ENCODE measurements at places on chromosomes 4 and X.

DNA sequence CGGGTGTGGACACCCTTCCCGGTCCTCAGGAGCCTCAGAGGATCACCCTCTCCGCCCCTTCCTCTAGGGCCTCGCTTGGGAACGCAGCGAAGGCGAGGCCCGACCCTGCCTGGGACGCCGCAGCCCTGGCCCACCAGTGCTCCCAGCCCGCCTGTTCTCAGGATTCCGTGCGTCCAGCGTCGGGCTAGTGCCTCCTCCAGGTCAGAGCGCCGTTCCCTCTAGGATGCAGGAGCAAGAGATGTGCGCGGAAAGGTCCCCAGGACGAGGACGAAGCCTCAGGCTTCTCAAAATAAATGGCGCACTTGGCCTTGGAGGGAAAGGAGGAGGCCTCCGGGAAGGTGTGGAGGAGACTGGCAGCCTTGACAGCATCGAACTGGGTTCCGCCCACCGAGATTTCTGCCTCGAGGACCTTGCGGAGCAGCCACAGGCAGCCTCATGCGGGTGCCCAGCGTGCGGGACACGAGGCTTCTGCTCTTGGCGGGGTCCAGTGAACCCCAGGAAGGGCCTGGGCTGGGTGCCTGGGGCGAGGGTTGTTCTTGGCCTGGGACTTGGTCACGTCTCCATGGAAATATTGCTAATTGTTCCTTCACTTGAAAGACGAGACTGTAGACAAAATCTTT is 35.1 kb downstream of the PITX2 start:
- DNase-seq, result no peak

GRCh38 chr4:1676605-1677525 is 7.2 kb downstream of the FAM53A start:
- DNase-seq, result no peak

- no peak for DNase-seq
These were observed 9.8 kb downstream of the MAGED2 start for GRCh38 chrX:54817220-54817820.

- no peak for DNase-seq
These were observed 56.1 kb upstream of the PPP4R3C start for GRCh38 chrX:27519226-27519625.

- DNase-seq, result no peak
These were observed 94.6 kb downstream of the RASL11B start for GRCh38 chr4:52956691-52957090.

GRCh38 chr4:67451464-67451863 is 93.8 kb downstream of the CENPC start:
- no peak for DNase-seq

DNA sequence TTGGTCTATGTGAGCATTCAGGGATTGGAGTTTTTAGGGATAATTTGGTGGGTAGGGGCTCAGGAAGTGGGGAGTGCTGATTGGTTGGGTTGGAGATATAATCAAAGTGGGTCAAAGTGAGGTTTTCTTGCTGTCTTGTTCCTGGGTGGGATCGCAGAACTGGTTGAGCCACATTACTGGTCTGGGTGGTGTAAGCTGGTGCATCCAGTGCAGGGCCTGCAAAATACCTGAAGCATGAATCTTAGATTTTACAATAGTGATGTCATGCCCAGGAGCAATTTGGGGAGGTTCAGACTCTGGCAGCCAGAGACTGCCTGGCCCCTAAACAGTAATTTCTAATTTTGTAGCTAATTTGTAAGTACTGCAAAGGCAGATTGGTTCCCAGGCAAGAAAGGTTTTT is 665.6 kb upstream of the PRKX start:
- DNase-seq, result no peak

DNA sequence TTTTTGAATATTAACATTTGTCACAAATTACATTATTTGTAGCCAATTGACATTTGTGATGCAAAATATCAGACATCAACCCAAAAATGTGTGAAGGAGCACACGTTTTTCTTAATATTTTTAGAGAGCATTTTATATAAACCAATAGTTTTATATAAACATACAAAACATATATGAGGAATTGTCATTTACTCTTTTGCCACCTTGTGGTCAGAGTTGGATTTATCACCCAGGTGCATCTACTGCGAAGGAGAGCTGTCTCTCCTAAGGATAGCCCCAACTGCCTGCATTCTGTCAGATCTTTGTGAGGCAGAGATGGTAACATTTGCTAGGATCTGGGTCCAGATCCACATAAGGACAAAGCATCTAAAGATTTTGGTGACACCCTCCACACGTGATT is 2.5 kb upstream of the USP27X start:
- peak; percentile 15 for DNase-seq
